ENCODE measurements at places on chromosomes 2 and 18.
A peak's percentile ranks its signal among the peaks of the same experiment; 100 is the strongest.

GRCh38 chr2:39487398-39488250 lies 50.5 kb upstream of the MAP4K3 start:
- DNase-seq, result no peak

DNA sequence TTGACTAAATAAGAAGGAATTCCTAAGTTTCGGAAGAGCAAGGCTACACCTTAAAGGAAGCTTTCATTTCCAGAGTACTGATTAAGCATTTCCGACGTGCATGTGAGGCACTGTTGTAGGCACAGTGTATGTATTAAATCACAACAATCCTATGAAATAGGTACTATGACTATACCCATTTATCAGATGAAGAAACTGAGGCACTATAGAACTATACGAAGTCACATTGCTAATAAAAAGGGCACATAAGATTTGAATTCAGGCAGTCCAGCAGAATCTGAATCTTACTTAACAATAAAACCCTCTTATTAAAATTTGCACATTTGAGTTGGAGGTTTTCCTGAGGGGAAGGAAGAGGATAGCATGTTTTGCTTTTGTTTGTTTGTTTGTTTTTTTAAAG lies 243.5 kb upstream of the FANCL start:
- DNase-seq, result no peak

- no peak for DNase-seq
Measured at GRCh38 chr18:78390348-78390951, 589.2 kb upstream of the SALL3 start.

- DNase-seq, result no peak
Measured at GRCh38 chr2:109049022-109049421, 60.0 kb upstream of the EDAR start.

GRCh38 chr2:18610090-18610489 lies 20.7 kb upstream of the NT5C1B start:
- no peak for DNase-seq

DNA sequence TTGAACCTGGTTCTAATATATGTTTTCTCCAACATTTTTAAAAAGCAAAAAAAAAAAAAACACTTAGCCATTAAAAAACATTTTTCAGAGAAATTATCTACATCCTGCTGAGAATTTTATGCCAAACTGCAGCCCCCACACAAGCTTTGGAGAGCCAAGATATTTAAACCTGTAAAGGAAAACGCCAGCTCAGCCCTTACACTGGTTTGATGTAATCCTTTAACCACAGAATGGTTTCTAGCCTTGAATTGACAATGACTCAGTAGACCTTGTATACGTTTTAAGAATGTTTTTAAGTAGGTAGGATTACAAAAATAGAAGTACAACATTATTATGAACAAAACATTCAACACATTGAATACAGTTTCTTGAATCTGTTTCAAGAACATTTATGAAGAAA lies 113.6 kb downstream of the BABAM2 start:
- DNase-seq, result no peak

- DNase-seq, result no peak
Measured at GRCh38 chr2:20524412-20525040, 77.7 kb downstream of the RHOB start.

DNA sequence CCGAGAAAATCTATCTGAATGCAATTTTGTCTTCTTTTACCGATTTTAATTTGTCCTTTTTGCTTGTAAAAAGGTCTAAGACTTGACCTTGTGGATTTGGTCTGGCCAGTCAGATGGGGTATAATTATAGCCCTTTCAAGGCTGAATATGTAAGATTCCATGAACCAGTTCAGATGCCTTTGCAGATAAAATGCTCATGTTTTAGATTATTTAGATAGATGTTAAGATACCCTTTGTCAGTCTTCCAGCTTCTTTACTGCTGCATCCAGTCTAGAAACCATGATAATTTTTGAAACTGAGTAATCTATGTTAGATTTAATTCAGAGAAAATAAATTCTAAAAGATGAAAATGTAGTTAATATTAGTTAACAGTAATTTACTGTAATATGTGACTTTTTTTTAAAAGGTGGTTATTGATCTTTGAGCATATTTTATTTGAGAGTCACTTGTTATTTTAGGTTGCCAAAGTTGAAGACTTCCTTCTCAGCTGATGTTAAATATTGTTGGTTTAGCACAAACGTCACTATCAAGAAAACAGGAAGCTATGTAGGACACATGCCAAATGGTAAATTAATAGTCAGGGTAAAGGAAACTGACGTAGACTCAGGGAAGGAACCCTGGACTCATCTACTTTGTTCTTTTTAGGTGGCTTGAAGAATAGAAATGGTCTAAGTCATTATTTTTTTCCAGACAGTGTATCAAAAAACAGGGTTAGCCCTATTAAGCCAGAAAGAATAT lies 29.8 kb downstream of the BABAM2 start:
- no peak for DNase-seq

DNA sequence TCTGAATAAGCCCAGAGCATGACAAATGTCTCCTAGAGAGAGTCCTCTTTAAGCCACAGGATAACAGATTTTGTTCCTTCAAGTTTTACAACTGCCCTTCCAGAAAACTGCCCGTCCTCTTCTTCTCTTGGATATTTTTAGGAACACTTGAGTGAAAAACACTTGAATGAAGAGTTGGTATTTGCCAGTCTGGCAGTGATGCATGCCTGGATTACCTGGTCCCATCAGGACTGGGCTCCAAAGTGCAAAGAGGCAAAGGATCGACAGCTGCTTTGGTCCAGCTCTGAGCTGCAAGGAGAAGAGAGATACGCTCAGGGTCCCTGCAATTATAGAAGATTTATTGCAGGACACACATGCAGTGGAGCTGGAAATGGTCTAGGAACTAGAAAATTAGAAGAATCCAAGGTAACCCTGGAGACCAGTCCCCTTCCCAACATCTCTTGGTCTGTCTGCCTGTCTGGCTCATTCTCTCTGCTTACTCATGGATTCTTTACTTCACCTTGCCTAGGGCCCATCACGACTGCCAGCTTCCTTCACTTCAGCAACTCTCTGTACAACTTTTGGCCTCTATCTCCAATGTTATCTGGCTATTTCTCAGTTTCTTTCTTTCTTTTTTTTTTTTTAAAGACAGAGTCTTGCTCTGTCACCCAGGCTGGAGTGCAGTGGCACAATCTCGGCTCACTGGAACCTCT lies 112.1 kb upstream of the SIX2 start:
- DNase-seq, result no peak

GRCh38 chr2:27866237-27866636 lies 23.9 kb downstream of the RBKS start:
- DNase-seq, result no peak

- DNase-seq, result no peak
Measured at GRCh38 chr18:11991021-11991795, 9.9 kb downstream of the IMPA2 start.

GRCh38 chr2:62505750-62506420 lies at the start of gene TMEM17:
Gene TMEM17, minus strand, starts transcription at chr2:62506195. Its CDS starts 66 bp downstream, at chr2:62506129.
- DNase-seq, result peak; percentile 88

DNA sequence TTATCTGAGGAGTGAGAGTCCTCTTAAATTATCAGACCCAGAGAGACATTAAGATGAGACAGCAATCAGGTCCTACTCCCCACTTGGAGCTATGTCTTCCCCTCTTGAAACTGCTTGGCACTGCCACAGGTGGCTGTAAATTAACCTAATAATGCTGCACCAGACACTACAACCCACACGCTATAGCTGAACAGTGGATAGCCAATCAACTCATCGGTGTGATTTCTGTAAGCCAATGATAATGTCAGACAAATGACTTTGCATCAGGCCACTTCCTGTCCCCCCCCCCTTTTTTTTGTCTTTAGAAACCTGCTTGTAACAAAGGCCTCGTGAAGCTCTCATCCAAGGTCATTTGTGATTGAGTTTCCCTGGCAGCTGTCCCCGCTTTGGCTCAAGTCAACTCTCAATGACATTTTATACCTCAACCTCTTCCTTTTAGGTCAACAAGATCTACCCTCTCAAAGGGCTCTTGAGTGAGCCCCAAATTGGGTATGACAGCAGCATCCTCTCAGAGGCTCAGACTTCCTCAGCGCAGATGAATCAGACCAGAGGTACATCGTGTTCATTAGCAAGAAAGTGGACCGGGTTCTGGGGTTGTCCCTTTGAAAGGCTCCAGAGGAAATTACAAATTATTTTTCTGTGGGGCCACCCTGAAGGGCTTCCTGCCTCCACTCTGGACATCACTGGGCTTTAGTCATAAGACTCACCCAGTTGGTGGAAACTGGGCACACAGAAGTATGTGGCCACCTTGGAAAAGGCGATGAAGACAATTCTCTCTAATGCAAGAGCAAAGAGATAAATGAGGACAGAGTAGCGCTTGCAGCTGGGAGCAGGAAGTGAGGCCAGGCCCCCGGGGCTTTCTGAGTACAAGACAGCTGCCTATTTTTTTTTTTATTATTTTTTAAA lies 73.6 kb downstream of the COPS8 start:
- DNase-seq, result no peak

DNA sequence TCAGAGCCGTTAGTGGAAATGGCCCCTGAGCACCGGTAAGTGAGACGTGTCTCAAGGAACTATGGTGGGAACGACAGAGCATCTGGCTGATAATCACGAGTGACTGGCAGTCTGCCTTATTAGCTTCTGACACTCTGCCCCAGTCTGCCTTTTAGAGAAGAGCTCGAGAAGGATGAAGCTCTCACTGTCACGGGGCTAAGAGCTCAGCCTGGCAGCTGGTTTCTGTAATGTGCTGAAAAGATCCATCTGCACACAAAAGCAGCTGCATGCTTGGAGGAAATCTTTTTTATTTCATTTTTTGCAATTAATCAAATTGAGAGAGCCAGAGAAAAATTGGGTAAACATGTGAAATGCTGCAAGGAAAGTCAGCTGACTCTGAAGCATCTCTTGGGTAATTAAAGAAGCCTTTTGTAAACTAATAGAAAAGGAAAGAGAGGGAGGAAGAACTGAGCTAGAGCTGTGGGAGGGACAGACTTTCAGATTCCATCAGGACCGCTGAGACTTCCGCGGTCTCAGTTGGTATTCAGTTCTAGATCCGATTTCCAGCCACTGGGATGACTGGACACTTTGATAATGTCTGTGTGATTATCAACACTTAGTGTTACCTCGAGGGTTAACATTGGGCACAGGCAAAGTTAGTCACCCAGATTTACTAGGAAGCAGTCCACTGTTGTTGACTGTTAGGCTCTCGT lies 24.4 kb downstream of the MBP start:
- no peak for DNase-seq

GRCh38 chr2:203155406-203155805 lies 83.4 kb upstream of the CYP20A1 start:
- no peak for DNase-seq

All from cortex of kidney (tissue), 1 donor.